ENCODE measurements at places on chromosomes 7 and 10. TPM values are rescaled to one million over a fixed set of nuclear protein-coding genes. Genes with fewer than 3 reads are reported as not detected.

DNA sequence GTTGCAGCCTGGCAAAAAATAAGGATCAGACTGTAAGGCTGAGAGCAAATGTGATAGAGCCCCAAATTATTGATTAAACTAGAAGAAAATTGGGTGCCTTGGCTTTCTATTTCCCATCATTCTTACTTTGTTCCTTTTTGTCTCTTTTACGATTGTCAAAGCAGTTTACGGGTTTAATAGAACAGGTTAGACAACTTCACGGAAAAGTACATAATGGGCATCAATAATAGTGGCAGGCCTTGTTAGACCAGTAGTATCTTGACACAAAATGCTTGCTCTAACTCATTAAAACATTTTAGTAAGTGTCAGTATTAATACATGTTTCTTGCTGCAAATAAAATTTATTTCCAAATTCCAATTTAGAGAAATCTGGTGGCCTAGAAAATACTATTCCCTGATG lies 14.5 kb upstream of the GGCT start:
- no peak for DNase-seq

DNA sequence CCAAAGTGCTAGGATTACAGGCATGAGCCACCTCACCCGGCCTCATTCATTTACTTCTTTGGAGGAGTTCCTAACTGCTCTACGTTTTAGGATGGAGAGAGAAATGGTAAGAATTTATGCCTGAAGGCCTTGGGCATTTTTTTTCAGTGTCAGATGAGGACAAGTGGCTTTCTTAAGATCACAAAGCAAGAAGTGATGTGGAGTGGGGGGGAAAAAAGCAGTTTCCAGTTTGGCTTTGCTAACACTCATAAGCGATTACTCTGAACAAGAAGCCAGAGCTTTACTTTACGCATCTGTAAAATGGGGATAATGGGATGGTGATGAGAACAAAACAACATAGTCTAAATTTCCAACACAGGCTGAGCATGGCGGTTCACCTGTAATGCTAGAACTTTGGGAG lies 2.6 kb upstream of the PPIA start:
- no peak for DNase-seq

ANKRD61 gene
- under 0.01 TPM for total RNA-seq

GRCh38 chr10:12781976-12782375 lies 219.5 kb downstream of the CCDC3 start:
- DNase-seq: no peak

- no peak for DNase-seq
These were observed 26.2 kb downstream of the ECD start for GRCh38 chr10:73141603-73142002.

GRCh38 chr7:111529507-111530355 lies 32.6 kb downstream of the IMMP2L start:
- DNase-seq: no peak

- no peak for DNase-seq
These were observed 353.4 kb downstream of the TNS3 start for GRCh38 chr7:47228386-47229014.

RP9 gene
- 7.0 TPM for total RNA-seq

ASZ1 gene
- not detected for total RNA-seq

DNA sequence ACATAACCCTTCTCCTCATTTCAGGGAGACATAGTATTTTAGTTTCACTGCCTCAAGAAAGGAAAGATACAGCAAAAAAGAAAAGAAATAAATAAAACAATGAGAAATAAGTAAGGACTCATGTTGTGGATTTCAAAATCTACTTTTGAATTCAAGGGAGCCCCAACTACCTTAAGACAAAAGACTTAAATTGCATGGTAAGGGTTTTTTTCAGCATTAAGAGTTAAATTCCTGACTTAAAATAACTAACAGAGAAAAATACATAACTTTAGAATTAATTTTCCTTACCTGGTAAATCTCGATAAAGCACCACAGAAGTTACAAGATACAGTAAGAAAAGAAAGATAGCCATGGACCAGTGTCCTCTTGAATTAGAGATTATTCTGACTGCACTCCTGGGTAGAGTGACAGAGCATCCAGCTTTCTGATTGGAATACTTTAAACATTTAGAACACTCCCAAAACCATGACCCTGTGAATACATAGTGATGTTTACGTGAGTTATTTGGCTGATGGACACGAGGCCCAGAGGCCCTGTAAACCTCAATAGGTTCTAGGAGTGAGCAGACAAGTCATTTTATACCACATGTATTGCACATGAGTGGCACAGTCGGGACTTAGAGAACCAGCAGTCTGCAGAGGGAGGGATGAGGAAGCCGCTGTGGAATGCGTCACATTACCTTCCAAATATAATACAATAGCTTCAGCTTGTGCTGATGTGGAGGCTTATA lies 292.5 kb upstream of the SEMA3C start:
- no peak for DNase-seq

GRCh38 chr10:84415539-84416244 lies 87.3 kb downstream of the CCSER2 start:
- DNase-seq: no peak

ZFAND2A gene
- 23.4 TPM for total RNA-seq

ZNF789 gene
- total RNA-seq: 10.0 TPM

All from hematopoietic multipotent progenitor cell (in vitro differentiated cells).